ENCODE measurements at places on chromosomes 5 and 9.

GRCh38 chr5:14357851-14358250 lies 214.7 kb downstream of the TRIO start:
- H3K4me3 ChIP-seq = peak overlapping the region; percentile 24
- H3K36me3 ChIP-seq = peaks cover 22% of the 10 kb centered on the region
- peaks cover 10% of the 10 kb centered on the region for H3K4me1 ChIP-seq
- H3K27ac ChIP-seq = no peak overlapping the region
- H3K27me3 ChIP-seq = no peaks in the 10 kb centered on the region
- DNase-seq = no peak

DNA sequence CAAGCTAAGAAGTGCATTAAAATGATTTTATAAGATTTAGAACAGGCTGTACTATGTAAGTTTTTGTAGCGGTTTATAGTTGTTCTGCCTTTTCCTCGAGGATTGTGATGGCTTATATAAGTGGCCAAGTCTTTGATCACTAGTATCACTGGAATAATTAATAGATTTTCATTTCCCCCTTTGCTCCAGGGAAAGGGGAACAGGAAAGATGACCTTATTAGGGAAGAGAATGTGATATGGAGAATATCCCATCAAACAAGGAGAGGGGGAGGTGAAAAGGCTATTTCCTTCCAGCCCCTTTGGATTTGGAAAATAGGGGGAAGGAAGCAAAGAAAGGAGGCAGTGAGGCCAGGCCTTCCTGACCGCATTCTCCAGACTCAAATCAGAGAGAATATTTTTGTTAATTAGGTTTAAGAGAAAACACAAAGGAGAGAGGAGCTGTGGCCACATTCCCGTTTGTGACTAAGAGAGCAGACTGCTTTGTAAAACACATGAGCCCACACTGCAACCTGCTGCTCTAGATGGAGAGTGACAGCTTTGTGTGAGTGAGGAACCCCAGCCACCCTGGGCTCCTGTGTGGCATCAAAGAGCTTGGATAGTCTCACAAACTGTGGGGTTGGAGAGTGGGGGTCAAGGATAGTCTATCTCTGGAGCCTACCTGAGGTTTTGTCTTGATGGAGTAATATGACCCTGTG lies 359.5 kb downstream of the DTWD2 start:
- H3K4me1 ChIP-seq = no peaks in the 10 kb centered on the region
- no peak overlapping the region for H3K4me3 ChIP-seq
- H3K27me3 ChIP-seq = no peaks in the 10 kb centered on the region
- DNase-seq = no peak

- no peaks in the 10 kb centered on the region for H3K27me3 ChIP-seq
- peaks cover 14% of the 10 kb centered on the region for H3K4me1 ChIP-seq
- no peak overlapping the region for H3K4me3 ChIP-seq
- no peak overlapping the region for H3K27ac ChIP-seq
Measured at GRCh38 chr5:50420343-50420935, 20.6 kb downstream of the EMB start.

GRCh38 chr9:127194881-127195713 lies 69.5 kb upstream of the GARNL3 start:
- no peak overlapping the region for H3K27ac ChIP-seq
- no peak overlapping the region for H3K4me3 ChIP-seq
- peak; percentile 56 for DNase-seq
- H3K4me1 ChIP-seq = peaks cover 10% of the 10 kb centered on the region

GRCh38 chr9:124187311-124187710 lies 70.4 kb upstream of the NEK6 start:
- no peaks in the 10 kb centered on the region for H3K4me1 ChIP-seq
- no peaks in the 10 kb centered on the region for H3K36me3 ChIP-seq
- H3K4me3 ChIP-seq = no peak overlapping the region
- no peaks in the 10 kb centered on the region for H3K27me3 ChIP-seq

DNA sequence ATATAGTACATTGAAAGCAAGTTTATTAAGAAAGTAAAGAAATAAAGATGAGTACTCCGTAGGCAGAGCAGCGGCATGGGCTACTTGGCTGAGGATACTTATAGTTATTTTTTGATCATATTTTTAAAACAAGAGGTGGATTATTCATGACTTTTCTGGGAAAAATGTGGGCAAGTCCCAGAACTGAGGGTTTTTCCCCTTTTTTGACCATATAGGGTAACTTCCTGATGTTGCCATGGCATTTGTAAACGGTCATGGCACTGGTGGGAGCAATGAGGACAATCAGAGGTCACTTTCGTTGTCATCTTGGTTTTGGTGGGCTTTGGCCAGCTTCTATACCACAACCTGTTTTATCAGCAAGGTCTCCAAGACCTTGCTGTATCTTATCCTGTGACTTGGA lies 5.2 kb upstream of the BASP1 start:
- H3K27me3 ChIP-seq = no peaks in the 10 kb centered on the region
- peaks cover 7% of the 10 kb centered on the region for H3K4me1 ChIP-seq
- no peaks in the 10 kb centered on the region for H3K36me3 ChIP-seq
- no peak overlapping the region for H3K4me3 ChIP-seq
- no peak for DNase-seq
- H3K27ac ChIP-seq = no peak overlapping the region

DNA sequence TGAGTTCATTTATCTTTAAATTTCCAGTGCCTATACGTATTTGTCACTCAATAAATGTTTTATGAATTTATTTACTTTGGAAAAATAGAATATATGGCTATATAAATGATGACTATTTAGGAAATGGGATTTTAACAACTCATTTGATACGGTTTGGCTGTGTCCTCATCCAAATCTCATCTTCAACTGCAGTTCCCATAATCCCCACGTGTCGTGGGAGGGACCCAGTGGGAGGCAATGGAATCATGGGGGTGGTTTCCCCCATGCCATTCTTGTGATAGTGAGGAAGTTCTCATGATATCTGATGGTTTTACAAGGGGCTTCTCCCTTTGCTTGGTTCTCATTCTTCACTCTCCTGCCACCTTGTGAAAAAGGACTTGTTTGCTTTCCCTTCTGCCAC lies 187.6 kb upstream of the EFNA5 start:
- no peak overlapping the region for H3K4me3 ChIP-seq
- H3K36me3 ChIP-seq = no peaks in the 10 kb centered on the region
- H3K4me1 ChIP-seq = no peaks in the 10 kb centered on the region
- no peaks in the 10 kb centered on the region for H3K27me3 ChIP-seq
- no peak overlapping the region for H3K27ac ChIP-seq
- no peak for DNase-seq

DNA sequence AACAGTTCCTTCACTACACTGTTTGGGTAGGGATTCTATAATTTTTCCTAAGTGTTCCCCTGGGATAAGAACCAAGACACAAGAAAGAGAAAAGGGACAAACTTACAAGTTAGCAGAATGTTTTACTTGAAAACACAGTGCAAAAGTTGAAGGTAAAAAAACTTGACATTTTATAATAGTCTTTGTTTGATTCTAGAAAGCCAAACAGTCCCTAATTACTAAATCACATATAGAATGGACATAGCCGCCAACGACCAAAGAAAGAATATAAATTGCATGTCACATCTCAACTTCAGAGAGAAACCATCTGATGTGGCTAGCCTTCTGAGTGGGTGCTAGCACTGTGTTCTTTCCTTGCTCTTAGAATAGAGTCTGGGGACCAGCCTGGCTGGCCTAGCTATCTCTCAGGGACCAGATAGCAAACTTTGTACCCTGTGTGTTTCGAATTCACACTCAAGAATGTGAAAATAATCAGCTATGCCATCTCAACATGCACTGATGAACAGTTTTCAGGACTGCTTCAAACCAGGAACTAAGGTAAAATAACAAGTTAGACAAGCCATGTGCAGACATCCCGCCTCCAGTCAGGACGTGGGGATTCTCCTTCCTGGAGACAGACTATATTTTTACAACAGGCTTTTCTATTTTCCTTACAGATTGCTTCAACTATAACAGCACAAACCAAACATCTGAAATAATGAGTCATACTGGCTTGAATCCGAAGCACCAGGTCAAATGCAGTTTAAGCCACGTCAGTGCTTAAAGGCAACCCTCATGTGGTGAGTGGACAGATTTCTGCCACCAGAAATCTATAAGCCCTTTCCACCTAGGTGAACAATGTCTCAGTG lies 53.7 kb downstream of the LHFPL2 start:
- H3K4me1 ChIP-seq = peaks cover 29% of the 10 kb centered on the region
- H3K4me3 ChIP-seq = no peak overlapping the region
- H3K27me3 ChIP-seq = no peaks in the 10 kb centered on the region
- H3K36me3 ChIP-seq = no peaks in the 10 kb centered on the region

- no peaks in the 10 kb centered on the region for H3K27me3 ChIP-seq
- H3K4me1 ChIP-seq = no peaks in the 10 kb centered on the region
- H3K4me3 ChIP-seq = no peak overlapping the region
- no peaks in the 10 kb centered on the region for H3K36me3 ChIP-seq
- H3K27ac ChIP-seq = no peak overlapping the region
- no peak for DNase-seq
Measured at GRCh38 chr5:52648726-52649125, 139.0 kb upstream of the ITGA1 start.

GRCh38 chr5:8829323-8830029 lies 716.4 kb downstream of the SEMA5A start:
- no peak for DNase-seq
- H3K27me3 ChIP-seq = no peaks in the 10 kb centered on the region
- no peaks in the 10 kb centered on the region for H3K4me1 ChIP-seq
- no peak overlapping the region for H3K27ac ChIP-seq

GRCh38 chr9:94801234-94801633 lies 74.7 kb downstream of the AOPEP start:
- H3K4me3 ChIP-seq = no peak overlapping the region
- H3K36me3 ChIP-seq = peaks cover 13% of the 10 kb centered on the region
- no peaks in the 10 kb centered on the region for H3K4me1 ChIP-seq
- H3K27me3 ChIP-seq = no peaks in the 10 kb centered on the region

DNA sequence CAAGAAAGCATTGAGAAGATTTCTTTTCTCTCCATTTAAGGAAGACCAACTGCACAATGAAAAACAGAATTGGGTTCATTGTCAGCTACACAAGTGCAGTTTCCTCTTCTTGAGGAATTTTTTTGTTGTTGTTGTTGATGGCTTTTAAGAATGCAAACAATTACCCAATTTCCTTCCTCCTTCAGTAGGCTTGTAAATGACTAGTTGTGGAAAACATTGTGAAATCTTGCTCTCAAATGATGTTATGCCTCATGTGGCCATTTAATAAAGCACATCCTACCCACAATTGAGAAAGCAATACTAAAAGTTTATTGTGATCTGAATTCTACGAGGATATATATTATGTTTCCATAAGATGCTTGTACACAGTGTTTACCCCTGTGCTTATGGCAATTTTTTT lies 171.6 kb downstream of the FAM174A start:
- no peaks in the 10 kb centered on the region for H3K36me3 ChIP-seq
- no peaks in the 10 kb centered on the region for H3K4me1 ChIP-seq

All from spleen (tissue), 13 donors.